CD4-positive, alpha-beta T cell treated with Interleukin-2 at 100 ng/mL for 4 hours (primary cell): ENCODE measurements at places on chromosomes 7 and 10.

GRCh38 chr10:11823122-11823988, at the start of gene PROSER2:
Gene PROSER2 (plus strand): TSS chr10:11823356. CDS start chr10:11852078, 28,722 bp downstream.
- DNase-seq: no peak

- no peak for DNase-seq
Measured at GRCh38 chr7:17227766-17228490, 70.5 kb upstream of the AHR start.

DNA sequence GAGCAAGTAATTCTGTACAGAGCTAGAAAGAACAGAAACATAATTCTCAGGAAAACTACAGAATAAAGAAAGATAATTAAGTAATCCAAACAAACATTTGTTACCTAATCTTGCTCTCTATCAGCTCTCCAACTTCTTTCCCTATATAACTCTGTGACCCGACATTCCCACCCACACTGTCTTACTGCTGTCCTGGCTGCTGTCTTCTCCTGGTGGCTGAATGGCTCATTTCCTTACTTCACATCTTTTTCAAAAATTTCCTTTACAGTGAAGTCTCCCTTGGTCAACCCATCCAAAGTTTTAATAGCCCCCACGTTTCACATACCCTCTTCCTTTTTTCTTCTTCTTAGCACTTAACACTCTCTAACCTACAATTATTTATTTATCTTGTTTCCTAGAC, 64.0 kb downstream of the HYCC1 start:
- DNase-seq: no peak

DNA sequence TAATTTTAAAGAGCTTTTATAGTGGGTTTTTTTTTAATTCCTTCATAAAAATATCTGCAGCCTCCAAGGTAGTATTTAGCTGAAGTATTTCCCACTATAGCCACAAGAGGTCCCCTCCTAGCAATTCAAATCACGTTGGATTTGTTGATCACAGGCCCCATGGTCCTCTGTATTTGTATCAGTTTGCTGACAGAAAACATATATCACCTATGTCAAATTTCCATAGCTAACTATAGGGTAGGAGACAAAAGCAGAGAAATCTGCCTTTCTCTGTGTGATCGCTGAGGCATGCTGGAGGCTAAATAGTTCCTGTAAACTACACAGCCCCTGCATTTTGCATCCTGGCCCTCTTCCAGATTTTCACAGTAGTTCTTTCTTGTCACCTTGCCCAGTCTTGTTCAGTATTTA, 1.7 kb upstream of the CTNNA3 start:
- DNase-seq: peak; percentile 62

DNA sequence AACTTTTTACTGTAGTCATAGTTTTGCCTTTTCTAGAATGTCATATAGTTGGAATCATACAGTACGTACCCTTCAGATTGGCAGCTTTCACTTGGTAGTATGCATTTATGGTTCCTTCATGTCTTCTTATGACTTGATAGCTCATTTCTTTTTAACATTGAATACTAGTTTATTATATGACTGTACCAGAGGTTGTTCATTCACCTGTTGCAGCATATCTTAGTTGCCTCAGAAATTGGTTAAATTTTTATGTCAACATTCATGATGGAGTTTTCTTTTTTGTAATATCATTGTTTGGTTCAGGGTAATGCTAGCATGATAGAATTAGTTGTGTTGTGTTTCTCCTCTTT, 94.8 kb upstream of the CDK13 start:
- DNase-seq: no peak

DNA sequence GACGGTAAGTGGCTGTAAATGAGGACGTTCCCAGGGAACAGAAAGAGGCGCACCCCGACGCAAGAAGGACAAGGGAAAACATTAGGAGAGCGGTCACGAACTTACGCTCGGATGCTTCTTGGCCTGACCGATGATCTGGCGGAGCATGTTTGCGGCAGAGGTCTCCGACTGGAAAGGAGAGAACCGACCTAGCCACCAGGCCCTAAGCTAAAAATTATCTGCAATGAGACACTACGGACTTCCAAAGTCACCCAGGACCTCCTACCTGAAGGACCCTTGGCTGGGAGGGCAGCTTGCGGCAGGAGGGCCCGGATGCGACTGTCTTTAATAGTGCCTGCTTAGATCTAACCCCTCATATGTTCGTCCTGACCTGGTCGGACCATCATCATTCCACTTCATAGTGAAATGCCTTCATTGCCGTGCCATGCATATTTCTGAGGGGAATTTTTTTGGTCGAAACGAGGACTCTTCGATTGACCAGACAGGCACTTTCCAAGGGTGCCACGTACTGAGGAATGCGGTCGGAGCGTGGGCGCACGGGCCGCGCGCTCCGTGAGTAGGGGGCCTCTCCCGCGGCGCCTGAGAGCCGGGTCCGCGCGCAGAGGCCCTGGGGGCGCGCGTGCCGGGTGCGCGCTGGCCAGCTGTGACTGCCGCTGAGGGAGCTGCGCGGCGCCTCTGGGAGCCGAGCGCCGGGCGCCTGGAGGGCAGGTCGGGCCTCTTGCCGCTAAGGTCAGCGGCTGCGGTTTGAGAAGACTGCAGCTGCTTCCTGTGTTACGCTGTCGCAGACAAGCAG, 33.6 kb upstream of the PHF14 start:
- DNase-seq: peak; percentile 88

DNA sequence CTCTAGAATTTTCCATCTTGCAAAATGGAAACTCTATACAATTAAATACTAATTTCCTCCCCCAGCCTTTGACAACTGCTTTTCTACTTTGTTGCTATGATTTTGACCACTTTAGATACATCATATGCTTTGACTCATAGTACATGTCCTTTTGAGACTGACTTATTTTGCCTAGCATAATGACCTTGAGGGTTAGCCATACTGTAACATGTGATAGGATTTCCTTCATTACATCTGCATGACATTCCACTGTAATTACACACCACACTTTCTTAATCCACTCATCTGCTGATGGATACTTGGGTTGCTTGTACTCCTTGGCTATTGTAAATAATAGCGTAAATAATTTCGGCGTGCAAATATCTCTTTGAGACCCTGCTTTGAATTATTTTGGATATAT, 127.7 kb downstream of the JAZF1 start:
- no peak for DNase-seq

DNA sequence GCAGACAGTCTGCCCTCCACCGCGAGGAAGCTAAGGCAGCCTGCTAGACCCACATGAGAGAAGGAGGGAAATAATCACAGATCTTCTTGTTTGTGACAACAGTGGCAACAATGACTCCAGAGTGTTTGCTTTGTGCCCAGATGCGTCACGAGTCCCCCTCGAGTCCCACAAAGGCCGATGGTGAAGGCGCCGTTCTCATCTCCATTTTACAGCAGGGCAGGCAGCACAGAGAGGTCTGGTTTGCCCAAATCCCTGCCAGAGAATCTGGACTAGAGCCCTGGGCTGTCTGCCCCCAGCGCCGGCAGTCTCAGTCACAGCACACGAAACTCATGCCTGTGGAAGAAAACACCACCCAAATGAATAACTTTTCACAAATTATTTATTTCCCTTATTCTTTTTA, 38.1 kb downstream of the KIAA1549 start:
- no peak for DNase-seq

DNA sequence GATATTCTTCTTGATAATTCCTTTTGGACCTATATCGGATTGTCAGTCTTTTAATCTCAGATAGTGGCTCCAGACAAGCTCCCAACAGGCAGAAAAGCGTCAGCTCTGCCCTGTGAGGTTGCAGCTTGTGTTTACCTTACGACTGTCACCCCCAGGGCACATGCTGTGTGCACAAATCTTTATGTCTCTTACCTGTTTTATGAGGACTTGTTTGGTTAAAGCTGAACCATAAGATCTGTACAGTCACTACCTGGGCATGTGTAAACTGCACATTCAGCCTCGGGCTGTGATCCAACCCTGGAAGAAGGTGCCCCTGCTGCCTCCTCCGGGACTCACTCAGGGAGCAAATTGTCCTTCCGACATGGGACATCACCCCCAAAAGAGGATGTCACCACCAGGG, 119.8 kb downstream of the GALNT17 start:
- DNase-seq: no peak

DNA sequence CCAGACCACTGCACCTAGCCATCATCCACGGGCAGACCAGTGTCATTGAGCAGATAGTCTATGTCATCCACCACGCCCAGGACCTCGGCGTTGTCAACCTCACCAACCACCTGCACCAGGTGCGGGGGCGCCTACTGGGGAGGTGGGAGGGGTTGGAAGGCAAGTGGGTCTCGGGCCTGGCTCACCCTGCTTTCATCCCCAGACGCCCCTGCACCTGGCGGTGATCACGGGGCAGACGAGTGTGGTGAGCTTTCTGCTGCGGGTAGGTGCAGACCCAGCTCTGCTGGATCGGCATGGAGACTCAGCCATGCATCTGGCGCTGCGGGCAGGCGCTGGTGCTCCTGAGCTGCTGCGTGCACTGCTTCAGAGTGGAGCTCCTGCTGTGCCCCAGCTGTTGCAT, 4.6 kb downstream of the NFKB2 start:
- no peak for DNase-seq

DNA sequence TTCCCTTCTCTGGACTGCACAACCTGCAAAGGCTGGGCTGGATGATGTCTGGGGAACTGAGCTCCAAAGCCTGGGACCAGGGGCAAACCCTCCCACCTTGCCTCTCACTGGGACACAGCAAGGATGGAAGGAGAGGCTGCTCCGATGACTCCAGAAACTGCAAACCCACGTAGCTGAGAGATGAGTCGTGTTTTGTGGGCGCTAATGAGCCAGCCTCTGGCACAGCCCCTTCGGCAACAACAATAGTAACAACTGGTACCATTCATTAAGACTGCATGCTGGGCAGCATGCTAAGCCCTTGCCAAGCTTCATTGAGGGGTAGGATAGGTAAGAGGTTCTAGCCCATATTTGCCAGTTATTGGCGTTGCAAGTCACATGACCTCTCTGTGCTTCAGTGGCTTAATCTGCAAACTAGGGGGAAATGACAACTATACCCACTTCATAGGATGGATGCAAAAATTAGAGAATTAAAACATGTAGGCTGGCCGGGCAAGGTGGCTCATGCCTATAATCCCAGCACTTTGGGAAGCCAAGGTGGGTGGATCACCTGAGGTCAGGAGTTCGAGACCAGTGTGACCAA, 145.9 kb downstream of the SH3PXD2A start:
- DNase-seq: no peak

DNA sequence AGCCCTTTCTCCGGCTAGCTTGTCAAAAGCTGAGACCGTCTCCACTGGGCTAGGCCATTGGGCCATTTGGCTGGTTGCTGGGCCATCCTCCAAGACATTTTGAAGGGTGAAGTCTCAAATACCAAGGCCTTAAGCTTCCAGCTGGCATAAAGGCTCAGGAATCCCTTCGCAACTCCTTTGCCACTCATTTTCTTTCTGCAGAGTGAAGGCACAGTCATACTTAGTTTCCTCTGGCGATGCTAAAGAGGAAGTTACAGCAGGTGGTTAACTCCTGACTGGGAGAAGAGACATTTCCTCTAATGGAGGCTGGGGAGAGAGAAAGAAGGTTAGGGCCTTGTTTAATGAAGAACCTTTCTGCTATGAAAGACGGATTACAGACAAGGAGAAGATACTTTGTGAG, 4.8 kb upstream of the REPIN1 start:
- no peak for DNase-seq

DNA sequence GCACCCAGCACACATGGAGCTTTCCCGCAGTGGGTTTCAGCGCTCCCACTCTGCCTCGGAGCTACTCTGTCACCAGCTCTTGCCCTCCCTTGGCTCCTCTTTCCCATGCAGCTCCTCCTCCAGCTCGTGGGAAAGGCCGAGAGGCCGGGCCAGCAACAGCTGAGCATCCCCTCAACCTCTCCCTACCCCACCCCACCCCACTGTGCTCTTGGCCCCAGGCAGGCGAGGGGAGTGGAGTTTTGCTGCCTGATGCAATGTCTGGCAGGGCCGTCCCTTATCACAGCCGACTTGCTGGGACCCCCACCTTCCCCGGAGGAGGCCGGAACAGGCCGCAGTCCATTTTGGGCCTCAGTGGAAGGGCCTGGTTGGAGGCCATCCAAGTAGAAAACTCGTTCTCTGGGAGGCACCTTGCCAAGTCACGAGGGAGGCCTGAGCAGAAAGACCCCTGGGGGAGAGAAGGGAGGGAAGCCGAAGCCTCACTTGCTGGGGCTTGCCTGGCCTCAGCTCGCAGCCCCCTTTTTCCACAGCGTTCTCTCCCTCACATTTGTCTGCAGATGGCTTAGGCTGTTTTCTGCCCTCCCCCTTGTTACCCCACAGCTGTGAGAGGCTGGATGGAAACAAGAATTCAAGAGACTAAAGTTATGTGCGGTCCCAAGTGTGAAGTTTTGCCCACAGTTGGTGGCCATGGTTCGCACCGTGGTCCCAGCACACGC, 35.3 kb downstream of the CHST3 start:
- no peak for DNase-seq

DNA sequence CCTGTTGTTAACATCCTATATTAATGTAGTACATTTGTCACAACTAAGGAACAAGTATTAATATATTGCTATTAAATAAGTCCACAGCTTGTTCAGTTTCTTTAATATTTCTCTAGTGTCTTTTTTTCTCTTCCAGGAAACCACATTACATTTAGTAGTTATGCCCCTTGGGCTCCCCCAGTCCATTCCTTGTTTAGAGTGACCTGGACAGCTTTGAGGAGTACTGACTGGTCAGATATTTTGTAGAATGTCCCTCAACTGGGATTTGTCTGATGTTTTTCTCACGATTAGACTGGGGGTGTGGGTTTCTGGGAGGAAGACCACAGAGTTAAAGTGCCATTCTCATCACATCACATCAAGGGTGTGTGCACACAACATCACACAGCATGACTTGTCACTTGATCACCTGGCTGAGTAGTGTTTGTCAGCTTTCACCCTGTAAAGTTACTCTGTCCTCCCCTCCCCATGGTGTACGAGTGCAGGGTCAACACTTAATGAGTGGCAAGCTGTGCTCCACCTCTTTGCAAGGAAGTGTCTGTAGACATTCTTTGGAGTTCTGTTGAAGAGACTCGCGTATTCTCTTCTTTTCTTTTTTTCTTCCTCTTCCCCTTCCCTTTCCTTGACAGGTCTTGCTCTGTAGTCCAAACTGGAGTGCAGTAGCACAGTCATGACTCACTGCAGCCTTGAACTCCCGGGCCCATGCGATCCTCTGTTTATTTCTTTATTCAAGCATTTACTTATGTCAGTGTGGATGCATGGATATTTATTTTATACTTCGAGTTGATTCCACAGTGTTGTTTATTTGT, 10.2 kb downstream of the LMTK2 start:
- no peak for DNase-seq

DNA sequence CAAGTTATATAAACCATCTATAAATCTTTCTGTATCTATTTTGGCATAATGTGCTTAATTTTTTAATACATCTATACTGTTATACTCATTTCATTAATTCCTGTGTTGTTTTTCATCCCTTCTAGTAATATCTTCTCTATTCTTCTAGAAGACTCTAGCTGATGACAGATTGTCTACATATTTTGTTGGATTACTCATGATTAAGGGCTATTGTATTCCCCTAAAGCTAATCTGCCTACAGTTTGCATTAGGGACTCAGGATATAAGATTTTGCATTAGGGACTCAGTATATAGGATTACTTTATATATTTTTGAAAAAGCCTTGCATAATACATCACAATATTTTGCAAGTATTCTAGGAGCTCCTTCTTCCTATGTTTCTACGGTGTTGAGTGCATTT, 8.3 kb upstream of the SEMA3A start:
- DNase-seq: no peak

GRCh38 chr7:155423337-155424285, 34.3 kb upstream of the EN2 start:
- no peak for DNase-seq
